ENCODE measurements at places on chromosomes 13 and 19.

DNA sequence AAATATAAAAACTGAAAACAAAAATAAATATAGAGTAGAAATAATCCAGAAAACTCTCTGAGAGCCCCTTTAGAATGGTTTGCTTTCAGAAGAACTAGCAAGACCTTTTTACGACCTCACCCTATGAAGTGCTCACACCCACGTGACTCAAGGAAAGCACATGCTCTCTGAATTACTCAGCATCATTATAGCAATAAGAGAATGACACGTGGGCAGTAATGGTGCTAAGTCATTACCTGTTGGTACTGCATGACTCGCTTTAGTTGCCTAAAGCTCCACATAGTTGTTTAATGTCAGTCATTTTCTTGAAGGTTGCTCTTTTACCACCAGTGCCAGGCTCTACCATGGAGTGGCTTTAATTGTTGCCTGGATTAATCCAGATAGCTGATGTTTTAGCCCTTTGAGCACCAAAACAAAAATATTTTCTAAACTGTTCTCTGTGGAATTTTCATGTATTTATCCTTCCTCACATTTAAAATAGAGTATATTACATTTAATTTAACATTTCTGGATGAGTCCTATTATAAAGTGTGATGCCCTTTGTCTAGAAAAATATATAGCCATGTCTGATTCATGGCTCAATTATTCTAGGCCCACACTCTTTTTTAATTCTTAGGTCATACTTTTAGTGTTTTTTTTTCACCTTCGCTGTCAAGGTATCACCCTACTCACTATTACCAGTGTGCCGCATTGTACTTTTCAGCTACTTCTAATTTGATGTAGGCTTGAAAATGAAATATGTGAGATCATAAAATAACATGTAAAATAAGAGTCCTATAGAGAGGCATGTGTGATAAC is 56.8 kb downstream of the THSD1 start:
- no peak for DNase-seq

- DNase-seq: no peak
Measured at GRCh38 chr13:94061301-94061700, 418.2 kb downstream of the DCT start.

DNA sequence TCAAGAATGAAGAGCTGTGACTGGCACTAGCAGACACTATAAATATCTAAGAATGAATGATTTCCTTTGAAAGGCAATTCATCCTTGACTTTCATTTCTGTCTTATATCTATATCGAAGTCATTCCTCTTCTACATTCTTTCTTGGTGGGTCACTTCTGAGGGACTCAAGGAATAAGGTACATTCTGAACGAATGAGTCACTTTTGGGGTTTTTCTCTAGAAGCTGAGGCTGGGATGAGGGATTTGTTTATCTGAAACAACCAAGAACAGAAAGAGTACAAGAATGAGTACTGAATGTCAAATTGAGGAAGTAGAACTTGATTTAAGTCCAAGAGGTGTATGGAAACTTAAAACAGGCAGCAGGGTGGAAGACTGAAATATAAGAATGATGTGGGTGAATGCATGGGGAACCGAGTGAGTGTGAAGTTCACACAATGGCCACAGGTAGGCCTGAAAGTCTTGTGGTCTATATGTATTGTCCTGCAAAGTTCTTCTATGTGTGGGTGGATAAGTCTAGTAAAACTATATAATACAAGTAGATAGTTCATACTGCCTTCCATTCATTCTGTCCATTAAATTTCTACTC is 343.9 kb downstream of the OXGR1 start:
- DNase-seq: no peak

DNA sequence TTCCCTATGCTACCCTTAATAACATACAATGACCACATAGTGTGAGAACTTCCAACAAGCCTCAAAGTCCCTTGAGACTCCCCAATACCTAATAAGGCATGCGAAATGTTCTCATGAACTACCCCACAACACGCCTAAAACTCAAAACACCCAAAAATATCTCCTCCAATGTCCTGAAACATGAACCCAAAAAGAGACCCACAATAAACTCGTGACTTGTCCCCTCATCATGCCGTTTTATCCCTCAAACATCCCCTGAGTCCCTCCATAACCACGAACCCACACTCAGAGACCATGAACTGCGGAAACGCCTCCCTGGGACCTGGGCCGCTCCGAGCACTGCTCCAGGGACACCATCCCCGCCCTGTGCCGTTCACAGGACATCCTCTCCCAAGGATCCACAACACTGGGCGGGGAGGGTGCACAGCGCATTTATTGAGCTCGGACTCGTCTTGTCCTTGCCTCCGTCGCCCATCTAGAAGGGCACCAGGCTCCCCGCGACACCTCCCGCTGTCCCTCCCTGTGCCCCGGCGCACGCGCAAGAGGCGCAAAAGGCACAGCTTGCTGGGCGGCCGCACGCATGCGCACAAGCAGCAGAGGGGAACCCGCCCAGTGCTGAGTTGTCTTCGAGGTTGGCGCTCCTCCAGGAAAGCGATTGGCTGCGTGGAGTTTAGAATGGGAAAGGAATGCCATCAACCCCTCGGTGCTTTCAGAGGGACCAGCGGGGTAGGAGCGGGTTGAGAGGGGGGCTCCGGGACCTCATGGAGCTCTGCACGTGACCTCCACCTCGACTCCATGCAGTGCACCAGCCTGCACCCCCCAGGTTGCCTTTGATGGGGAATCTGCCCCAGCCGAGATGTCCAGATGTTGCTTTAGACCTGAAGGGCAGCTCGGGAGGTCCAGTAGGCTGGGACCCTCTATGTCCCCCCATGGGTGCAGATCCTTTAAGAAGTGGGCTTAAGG is 8.8 kb downstream of the FXYD3 start:
- no peak for DNase-seq

GRCh38 chr13:78786459-78786858 is 127.5 kb upstream of the OBI1 start:
- DNase-seq: no peak

DNA sequence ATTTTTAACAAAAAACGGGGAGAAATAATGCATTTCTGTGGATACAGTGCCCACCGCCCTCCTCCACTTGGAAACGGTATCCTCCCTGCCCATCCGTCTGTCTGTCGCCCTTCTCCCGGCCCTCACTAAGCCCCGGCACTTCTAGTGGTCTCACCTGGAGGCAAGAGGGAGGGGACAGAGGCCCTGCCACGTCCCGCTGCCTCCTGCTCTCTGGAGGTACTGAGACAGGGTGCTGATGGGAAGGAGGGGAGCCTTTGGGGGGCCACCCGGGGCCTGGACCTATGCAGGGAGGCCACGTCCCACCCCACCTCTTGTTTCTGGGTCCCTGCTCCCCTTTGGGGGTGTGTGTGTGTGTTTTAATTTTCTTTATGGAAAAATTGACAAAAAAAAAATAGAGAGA is 3.0 kb upstream of the HAMP start:
- no peak for DNase-seq

DNA sequence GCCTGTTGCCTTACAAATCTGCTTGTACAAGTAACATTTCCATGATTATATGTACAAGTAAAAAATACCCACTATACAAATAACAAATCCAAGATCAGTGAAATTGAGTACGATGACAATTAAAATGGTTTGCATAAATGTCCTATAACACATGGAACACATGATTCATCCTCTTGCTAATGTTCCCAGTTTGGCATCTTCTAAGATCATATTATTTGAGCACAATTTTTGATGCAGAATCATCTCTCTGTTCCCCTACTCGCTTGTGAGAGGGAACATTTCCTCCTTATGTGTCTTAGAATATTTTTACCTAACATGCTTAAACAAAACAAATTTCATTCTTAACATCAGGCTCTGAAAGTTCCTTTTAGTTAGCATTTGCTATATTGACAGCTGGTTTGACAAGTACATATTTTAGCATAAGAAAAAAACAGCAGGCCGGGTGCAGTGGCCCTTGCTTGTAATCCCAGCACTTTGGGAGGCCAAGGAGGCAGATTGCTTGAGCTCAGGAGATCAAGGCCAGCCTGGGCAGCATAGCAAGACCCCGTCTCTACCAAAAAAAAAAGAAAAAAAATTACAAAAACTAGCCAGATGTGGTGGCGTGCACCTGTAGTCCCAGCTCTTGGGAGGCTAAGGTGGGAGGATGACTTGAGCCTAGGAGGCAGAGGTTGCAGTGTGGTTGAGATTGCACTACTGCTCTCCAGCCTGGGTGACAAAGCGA is 14.2 kb downstream of the ZNF331 start:
- no peak for DNase-seq

- no peak for DNase-seq
Measured at GRCh38 chr13:100434010-100434763, 154.4 kb downstream of the GGACT start.

DNA sequence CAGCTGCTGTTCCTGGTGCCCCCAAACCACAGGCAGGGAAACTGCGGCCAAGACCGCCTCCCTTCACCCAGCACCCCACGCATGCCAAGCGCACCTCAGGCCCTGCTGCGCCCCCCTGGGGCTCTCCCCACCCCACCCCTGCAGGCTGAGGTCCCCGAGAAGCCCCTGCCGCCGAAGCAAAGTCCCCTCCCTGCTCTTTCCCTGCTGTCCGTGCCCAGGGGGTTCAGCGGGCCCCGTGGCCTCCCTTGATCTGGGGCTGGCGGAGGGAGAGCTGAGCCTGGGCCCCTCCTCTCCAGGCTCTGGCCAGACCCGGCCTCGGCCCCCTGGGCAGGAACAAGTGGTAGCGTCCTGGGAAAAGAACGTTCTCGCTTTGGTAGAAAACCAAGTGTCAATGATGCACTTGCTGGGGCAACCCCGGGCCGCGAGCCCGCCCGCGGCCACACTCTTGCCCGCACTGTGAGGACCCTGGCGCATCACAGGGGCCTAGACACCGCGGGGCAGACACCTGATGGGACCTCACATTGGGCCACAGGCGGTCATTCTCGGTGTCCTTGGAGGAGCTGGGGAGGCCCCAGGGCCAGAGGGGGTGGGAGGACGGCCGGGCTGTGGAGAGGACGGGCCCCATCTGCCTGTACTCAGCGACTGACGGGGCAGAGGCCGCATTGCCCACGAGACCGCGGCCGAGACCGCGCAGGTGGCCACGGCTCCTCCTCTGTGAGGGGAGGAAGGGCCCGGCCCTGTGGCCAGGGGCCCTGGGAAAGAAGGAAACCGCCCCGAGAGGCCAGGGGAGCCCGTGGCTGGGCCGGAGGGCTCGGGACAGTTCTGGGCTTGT is 29.0 kb downstream of the GPX4 start:
- no peak for DNase-seq

DNA sequence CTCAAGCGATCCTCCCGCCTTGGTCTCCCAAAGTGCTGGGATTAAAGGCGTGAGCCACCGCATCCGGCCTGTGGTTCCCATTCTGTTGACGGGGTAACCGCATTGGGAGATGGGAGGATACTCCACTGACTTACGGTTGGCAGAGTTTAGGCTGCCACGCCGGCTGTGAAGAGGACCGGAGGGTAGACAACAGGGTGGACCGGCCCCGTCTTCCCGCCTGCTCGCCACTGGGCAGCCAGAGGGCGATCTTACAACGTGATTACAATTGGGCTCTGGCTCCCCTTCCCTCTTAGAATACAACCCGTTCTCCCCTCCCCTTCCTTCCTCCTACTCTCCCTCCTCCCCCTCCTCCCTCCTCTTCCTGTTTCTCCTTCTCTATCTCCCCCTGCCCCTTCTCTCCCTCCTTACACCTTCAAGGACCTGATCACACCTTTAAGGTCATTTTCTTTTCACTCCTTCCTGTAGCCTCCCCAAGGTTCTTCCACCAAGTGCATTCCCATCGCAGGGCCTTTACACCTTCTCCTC is 957 bp upstream of the CCDC194 start:
- DNase-seq: peak; percentile 74

DNA sequence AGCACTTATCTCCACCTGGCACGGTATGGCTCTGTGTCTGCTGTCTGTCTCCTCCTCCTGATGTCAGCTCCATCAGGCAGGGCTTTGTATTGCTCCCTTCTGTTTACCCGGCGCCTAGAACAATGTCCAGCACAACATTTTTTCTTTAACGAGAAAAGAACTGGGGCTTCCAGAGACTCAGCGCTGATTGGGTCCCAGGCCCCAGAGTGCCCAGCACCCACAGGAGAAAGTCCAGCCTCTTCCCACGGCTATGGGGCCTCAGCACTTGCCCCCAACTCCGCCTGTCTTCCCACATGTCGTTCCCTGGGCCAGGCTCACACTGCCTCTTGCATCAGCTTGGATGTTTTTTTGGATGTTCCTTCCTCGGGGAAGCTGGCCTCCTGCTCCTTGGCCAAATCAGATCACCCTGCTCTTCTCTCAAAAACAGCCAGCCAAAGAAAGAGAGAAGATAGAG is 6.9 kb downstream of the MYPOP start:
- no peak for DNase-seq

DNA sequence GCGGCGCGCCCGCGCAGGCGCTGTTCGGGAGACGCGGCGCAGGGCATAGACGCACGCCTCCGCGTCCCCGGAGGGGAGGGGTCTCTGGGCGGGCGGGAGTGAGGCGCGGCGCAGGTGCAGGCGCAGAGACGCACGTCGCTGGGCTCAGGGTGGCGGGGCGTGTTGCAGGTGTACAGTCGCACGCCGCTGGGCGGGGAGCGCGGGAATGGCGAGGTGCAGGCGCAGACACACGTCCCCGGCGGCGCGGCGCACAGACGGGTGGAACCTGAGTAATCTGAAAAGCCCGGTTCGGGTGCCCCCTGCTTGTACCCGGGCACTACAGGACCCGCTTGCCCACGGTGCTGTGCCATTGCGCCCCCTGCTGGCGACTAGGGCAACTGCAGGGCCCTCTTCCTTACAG is 44.7 kb downstream of the PLPP2 start:
- peak; percentile 18 for DNase-seq

DNA sequence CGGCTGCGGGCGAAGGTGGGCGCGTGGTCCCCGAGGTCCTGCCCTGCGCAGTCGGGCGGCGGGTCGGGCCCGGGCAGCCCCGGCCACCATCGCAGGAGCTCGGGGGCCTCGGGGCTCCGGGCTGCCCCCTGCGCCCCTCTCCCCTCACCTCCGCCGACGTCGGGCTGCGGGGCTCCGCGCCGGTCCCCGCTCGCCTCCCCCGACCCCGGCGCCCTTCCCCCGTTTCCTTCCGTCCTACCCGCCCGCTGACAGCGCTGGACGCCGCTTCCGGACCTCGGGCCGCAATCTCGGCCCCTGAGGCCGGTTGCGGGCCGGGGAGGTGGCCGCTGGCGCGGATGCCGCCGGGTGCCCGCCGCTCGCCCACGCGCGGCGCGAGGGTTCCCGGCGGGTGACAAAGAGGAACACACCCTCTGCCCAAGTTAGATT is 720 bp downstream of the FARP1 start:
- no peak for DNase-seq

GRCh38 chr19:33771384-33772101 is 25.1 kb upstream of the KCTD15 start:
- peak; percentile 64 for DNase-seq

GRCh38 chr19:16205205-16206045 is 7.7 kb downstream of the AP1M1 start:
- DNase-seq: no peak

GRCh38 chr13:35824395-35824794 is 306.8 kb downstream of the DCLK1 start:
- DNase-seq: no peak

- no peak for DNase-seq
Measured at GRCh38 chr19:19026299-19026971, 6.9 kb downstream of the SUGP2 start.

Data from DND-41 (cell line).